ENCODE measurements at places on chromosomes 2 and 18.

DNA sequence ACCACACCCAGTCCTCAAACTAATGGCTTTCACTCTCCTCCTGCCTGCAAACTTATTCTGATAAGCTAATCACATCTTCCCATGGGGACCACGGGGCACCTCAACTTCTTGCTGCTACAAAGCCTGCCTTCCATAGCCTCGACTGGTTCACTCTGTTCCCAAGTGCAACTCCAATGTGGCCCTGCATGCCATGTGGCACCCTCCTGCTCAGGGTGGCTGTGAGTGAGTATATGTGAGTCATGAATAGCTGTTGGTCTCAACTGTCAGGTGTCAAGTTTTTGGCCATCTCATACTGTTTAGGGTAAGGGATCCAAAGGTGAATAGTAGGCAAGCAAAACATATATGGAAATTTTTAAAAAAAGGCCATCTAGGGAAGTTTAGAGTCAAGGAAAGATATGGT is 276.1 kb upstream of the DCC start:
- DNase-seq = no peak

DNA sequence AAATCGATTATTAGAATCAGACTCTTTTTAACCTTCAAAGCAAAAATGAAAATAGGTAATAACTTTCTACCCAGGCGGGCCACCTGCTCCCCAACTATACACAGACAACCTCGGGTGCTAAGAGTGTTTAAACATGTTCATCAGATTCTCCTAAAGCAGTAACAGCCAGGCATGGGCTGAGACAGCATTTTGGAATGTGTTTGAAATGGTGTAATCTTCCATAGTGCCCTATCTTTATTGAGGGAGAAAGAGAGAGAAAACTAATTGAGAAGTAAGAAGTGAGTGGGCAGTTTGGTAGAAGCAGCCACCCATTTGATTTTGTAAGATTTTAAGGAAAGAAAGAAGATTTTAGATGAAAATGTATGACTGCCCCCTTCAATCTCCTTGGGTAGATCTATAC is 196.1 kb upstream of the CTAGE1 start:
- no peak for DNase-seq

DNA sequence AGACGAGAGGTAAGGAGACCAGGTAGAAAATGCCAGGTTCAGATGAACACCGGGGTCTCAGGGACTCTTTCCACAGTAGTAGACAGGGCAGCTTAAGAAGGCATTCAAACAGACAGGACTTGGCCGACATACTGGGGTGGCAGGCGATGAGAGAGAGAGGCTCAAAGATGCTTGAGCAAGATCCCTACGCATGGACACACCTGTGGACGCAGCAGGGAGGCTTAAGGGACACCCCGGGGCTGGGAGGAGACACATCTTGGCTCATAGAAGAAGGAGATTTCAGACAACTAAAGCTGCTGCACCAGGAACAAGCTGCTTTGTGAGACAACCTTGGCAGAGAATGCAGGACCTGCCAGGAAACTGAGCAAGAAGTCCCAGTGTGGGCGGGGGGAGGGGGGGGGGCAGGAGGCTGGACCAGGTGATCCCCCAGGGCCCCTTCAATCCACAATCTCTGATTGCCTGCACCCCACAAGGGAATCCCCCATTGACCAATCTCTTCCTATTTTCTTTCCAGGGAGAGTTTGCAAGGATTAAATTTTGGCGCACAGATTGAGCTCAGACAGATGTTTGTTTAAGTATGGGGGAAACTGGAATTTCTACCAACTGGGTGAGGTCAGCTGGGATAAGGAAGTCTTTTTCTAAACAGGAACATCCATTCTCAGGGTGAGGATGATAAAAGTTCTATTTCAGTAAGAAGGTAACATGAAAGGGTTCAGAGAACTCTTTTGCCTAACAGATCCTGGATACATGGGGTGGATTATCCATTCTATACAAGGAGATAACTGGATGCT is 400.7 kb downstream of the NBAS start:
- no peak for DNase-seq

- DNase-seq = no peak
Measured at GRCh38 chr2:60793169-60793568, 37.1 kb downstream of the PAPOLG start.

DNA sequence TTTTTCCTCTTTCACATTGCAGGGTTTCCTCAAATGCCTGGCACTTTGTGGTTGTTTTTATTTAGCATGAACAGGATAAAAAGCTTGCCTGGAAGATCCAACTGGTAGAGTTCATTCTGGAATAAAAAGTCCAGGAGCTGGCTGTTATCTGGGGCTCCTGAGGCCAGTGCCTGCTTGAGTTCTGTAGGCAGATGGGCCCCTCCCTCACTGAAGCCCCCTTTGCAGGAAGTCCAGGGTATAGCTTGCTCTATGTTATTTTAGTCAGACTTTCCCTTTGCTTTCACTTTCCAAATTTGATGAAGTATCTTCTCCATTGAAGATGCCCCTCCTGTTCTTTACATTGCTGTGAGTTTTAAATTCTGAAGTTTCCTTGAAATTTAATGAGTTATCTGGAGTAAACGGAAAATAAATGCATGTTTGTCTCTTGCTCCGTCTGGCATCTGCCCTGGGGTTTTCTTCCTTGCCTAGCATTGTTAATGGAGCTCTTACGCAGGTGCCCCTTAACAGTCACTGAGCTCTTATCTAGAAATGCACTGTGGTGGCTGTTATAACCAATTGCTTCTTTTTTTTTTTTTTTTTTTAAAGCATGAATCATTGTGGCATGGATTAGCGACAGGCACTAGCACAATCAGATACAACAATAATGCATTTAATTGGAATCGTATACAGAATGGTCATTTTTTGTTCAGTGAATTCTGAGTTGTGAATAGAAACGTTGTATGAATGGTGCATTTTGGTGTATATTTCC is 27.0 kb upstream of the LPIN1 start:
- no peak for DNase-seq

DNA sequence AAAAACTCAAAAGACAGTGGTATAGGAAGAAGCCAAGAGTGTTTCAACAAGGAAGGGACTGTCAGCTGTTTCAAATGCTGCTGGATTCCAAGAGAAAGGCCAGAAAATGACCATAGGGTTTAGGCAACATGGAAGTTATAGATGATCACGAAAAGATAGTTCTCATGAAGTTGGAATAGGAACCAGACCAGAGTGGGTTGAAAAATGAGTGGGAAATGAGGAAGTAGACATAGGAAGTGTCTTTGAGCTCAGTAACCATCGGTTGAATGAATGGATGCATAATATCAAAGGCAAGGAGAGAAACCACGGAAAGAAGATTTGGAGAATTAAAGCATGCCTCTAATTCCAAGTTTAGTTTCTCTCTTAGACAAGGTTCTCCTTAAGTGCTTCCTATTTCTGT is 1.3 kb downstream of the NCAPH start:
- no peak for DNase-seq

DNA sequence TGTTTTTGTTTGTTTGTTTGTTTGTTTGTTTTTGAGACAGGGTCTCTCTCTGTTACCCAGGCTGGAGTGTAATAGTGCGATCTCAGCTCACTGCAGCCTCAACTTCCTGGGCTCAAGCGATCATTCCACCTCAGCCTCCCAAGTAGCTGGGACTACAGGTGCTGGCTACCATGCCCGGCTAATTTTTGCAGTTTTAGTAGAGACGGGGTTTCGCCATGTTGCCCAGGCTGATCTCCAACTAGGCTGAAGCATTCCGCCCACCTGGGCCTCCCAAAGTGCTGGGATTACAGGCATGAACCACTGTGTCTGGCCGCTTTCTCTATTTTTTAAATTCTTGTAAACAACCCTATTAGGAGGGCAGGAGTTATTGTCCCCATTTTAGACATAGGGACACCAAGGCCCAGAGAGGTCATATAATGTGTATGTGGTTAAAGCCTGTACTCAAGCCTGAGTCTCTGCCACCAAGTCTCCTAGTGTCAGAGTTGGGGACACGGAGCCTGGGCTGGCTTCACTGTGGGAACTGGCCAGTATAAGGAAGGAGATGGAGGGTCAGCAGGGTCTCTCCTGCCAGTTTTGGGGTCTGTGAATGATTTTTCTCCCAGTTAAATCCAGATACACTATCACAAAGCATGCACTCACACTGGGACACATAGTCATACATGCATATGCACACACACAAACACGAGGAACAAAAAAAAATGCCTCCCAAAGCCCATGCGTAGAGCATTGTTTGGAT is 27.5 kb upstream of the MCFD2 start:
- no peak for DNase-seq

- DNase-seq = no peak
Measured at GRCh38 chr2:235591921-235592320, 98.1 kb downstream of the AGAP1 start.

GRCh38 chr2:5660591-5660990 is 31.6 kb upstream of the SOX11 start:
- no peak for DNase-seq

- DNase-seq = no peak
Measured at GRCh38 chr2:147198651-147199171, 646.1 kb upstream of the ACVR2A start.
